ENCODE measurements at places on chromosomes 11 and 22.

DNA sequence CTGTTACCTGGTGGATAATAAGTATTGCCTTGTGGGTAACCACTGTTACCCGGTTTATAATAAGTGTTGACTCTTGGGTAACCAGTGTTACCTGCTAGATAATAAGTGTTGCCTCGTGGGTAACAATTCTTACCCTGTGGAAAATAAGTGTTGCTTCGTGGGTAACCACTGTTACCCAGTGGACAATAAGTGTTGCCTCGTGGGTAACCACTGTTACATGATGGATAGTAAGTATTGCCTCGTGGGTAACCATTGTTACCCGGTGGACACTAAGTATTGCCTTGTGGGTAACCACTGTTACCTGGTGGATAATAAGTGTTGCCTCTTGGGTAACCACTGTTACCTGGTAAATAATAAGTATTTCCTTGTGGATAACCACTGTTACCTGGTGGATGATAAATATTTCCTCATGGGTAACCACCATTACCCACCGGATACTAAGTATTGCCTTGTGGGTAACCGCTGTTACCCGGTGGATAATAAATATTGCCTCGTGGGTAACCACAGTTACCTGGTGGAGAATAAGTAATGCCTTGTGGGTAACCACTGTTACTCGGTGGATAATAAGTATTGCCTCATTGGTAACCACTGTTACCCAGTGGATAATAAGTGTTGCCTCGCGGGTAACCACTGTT is 8.7 kb upstream of the NXPE4 start:
- no peak for DNase-seq

GRCh38 chr11:121740902-121741301 is 288.1 kb upstream of the SORL1-AS1 start:
- DNase-seq = no peak

DNA sequence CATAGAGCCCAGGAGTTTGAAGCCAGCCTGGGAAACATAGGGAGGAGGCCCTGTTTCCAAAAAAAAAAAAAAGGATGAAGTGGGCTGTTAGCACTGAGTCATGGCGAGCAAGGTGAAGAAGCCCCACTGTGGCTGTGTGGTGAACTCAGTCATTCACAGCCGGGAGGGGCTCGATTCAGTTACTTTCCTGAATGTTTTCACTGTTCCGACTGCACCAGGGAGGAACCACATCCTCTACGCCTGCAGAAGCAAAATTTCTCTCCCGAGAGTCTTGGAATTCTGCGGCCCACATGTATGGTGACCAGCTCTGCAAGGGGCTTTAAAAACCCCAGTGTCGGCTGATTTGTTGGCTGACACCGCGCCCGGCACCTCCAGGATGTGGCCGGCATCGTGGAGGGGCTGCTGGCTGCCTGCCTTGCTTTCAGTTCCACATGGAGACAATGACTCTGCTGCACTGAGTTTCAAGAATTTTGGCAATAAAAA is 27.8 kb upstream of the GRAMD4 start:
- DNase-seq = no peak

DNA sequence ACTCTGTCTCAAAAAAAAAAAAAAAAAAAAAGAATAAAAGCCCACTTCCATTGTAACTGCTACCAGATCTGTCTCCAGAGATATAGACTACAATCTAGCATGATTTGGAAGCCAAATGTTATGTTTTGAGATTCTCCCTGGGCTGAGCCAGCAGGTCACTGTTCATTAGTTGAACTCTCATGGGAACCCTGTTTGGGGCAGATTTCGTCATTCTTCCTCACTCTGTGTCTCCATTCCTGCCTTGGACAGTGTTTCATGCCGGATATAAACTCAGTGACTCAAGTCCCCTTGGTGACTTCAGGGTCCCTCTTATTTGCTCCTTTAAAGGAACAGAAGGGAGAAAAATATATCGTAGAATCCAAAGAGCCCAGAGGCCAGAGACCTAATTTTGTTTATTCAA is 378.1 kb downstream of the LARGE1 start:
- DNase-seq = no peak

DNA sequence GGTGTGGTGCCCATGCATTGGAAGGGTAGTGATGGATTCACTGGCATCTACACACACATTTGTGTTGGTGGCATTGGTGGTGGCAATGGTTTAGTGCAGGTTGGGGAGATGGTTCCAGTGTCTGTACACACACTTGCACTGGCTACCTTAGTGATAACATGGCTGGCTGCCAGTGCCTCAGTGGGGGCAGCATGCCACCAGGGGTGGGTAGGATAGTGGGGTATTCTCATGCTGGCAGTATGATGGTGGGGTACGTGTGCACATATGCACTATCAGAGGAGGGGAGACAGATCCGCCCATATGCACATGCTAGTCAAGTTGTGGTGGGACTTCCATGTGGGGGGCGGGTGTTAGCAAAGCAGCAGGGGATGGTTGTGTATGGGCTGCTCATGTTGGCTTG is 7.1 kb upstream of the OR8K3 start:
- DNase-seq = no peak

GRCh38 chr11:128690665-128691101 is 3.2 kb upstream of the FLI1 start:
- no peak for DNase-seq

- no peak for DNase-seq
These were observed 549.0 kb upstream of the LUZP2 start for GRCh38 chr11:23947883-23948282.

DNA sequence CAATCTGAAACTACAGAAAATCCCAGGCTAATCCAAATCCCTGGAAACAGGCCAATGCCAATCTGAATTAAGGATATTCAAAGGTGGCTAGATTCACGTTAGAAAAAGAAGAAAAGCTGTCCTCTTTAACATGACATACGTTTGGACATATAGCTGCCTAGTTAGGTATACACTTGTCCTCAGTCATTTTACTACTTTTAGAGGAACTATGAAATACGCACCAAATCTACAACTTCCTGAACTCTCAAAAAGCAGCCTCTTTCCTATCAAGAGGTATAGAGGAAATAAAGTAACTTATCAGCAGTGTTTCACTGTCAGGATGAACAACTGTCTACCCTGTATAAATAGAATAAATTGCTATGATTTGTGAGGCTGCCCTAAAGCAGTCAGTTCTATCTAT is 24.0 kb downstream of the KMT5B start:
- no peak for DNase-seq

GRCh38 chr11:132347156-132348090 is 977.0 kb downstream of the NTM start:
- DNase-seq = no peak

DNA sequence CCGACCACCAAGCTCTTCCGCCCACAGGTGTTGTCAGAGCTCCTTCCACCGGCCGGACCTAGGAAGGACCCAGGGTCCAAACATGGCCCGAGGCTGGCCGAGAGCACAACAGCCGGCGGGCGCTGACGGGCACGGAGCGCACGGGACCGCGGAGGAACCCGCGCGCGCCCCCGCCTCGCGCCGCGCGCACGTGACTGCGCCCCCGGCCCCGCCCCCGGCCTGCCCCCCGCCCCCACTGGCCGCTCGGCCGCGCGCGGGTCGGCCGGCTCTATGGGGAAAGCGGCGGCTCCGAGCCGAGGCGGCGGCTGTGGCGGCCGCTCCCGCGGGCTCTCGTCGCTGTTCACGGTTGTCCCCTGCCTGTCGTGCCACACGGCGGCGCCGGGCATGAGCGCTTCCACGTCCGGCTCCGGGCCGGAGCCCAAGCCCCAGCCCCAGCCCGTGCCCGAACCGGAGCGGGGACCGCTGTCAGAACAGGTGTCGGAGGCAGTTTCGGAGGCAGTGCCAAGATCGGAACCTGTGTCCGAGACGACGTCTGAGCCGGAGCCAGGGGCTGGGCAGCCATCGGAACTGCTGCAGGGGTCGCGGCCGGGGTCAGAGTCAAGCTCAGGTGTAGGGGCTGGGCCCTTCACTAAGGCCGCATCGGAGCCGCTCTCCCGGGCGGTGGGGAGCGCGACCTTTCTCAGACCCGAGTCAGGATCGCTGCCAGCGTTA is at the start of gene OSBP2:
OSBP2 (plus strand) TSS at position 235 of the 711 bp plus-strand sequence; CDS start at position 271, 36 bp downstream.
- no peak for DNase-seq

DNA sequence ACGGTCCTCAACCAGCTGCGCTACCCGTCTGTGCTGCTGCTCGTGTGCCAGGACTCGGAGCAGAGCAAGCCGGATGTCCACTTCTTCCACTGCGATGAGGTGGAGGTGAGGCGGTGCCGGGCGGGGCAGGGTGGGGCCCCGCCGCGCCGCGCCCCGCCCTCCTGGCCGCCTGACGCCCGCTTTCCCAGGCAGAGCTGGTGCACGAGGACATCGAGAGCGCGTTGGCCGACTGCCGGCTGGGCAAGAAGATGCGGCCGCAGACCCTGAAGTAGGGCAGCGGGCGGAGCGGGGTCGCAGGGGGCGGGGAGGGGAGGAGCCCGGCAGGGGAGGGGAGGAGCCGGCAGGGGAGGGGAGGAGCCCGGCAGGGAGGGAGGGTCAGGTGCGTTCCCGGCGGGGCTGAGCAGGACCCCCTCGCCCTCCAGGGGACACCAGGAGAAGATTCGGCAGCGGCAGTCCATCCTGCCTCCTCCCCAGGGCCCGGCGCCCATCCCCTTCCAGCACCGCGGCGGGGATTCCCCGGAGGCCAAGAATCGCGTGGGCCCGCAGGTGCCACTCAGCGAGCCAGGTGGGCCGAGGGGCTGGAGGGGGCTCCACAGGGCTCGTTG is 14.7 kb downstream of the EPS8L2 start:
- DNase-seq = no peak

DNA sequence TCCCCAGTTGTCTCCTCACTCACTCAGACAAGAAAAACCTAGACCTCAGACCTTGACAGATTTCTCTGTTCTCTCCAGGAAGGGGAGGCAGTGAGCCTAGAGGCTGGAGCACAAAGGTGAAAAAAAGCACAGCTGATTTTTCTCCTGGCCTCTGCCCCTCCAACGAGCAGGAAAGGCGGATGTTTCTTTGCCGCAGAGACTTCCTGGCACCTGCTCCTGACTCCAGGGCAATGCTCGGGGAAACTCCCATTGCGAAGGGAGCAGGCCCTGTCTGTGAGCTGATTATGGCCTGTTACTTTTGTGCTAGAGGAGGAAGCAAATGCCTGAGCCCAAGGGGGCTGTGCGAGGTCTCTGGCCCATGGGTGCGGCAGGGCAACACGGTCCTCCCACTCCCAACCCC is 25.4 kb downstream of the MS4A10 start:
- no peak for DNase-seq

GRCh38 chr22:27918341-27919221 is 475 bp downstream of the PITPNB start:
- peak; percentile 70 for DNase-seq

DNA sequence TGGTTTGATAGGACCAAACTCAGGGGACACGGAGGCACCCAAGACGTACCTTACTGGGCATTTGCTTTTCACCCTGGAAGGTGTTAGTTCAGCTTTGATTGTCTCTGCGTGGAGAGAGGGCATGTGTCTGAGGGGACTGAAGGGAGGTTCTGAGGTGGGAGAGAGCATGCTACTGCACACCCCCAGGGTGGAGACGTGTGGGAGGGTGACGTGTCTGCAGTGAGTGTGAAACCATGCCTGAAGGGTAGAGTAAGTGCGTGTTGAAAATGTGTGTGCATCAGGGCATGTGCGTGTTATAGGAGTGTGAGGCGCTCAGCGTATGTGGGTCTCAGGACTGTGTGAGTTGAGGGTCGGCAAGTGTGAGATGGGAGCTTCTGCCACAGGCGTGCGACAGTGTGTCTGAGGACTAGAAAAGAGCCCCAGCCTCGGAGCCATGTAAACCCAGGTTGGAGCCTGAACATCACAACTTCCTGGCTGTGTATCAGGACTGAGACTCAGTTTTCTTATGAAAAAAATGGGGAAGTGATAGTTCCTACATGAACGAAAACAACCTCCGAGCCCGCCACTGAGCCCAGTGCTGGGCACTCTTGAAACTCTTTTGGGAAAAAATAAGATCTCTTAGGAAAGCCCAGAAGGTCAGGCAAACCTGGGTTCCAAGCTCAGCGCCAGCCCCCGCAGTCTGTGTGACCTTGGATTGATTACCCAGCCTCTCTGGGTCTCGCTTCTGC is 11.8 kb upstream of the KCNJ11 start:
- no peak for DNase-seq

GRCh38 chr11:69819541-69820070 is 390 bp upstream of the FGF3 start:
- peak; percentile 60 for DNase-seq

- DNase-seq = no peak
These were observed 8.2 kb downstream of the PACSIN2 start for GRCh38 chr22:43006753-43007152.

DNA sequence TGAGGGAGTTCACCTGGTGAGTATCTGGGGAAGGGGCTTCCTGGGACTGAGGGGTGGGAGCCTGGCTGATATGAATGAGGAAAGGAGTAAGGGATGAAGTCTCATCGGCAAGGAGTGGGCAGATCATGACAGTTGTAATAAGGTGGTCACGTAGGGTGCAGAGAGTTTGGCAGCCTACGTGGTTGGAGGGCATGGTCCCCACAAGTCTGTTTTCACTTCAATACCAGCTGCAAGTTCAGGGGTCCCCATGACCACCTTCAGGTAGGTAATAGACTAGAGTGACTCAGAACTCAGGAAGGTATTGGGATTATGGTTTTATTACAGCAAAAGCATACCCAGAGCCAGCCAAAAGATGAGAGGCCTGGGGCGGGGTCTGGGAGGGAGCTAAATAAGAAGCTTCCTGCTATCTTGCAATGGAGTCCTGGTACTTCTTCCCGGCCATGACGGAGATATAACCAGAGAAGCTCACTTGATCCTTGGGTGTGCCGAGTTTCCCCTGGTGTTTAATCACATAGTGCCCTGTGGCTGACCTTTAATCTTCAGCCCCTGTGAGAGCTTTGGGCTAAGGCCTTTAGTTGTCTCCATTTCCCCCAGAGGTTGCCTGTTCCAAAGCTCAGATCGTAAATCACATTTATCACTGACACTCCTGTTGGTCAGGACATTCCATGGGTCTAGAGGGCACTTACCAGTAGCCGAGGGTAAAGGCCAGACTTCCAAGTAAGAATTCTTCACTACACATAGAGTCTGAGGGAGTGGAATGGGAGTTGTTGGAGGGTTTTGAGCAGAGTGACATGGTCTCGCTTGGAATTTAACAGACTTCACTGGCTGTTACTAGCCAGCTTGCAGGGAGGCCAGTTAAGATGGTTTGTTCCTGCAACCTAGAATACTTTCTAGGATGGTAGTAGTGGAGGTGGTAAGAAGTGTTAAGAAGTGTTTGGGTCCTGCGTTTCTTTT is 9.1 kb downstream of the SLC3A2 start:
- no peak for DNase-seq
